ENCODE measurements at places on chromosomes 12 and 14.

DNA sequence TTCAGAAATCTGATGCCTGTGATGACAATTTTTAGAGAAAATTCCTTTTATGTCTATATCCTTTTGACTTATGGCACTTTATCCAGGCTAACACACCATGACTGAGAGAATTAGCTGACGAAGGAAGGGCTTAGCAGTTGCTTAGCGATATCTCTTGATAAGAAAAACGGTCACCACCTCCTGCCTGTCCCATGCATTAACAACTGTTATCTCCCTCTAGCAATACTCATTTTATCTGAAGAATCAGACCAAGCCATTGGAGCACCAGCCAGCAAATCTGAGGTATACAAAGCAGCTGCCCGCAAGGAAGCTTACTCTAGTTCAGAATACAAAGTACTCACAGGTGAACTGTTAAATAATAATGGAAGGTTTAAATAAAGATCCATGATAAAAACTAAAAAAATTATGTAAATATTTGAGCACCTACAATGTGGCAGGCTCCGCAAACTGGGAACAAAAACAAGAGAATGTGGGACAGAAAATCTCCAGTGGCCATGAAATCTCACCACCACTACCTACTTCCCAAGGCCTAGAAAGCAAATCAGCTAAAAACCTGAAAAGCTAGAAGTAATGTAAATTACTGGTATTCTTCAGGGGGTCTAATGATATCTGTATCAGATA, 24.3 kb downstream of the PPM1H start:
- no peak for DNase-seq

- DNase-seq = no peak
Measured at GRCh38 chr14:101708853-101709532, 52.5 kb upstream of the PPP2R5C start.

DNA sequence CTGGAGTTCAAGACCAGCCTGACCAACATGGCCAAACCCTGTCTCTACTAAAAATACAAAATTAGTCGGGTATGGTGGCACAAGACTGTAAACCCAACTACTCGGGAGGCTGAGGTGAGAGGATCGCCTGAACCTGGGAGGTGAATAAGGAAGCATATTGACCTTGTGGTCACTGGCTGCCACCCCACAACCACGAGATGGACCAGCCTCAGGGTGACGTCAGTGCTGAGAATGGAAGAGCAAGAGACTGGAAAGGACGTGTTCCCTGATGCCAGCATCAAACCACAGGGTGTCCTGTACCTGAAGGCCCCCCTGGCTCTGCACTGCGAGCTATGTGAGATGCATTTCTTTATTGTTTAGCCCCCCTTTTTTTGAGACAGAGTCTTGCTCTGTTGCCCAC, 45.9 kb upstream of the BDKRB2 start:
- no peak for DNase-seq

- DNase-seq = no peak
Measured at GRCh38 chr12:76859611-76860010, 19.2 kb downstream of the CSRP2 start.

DNA sequence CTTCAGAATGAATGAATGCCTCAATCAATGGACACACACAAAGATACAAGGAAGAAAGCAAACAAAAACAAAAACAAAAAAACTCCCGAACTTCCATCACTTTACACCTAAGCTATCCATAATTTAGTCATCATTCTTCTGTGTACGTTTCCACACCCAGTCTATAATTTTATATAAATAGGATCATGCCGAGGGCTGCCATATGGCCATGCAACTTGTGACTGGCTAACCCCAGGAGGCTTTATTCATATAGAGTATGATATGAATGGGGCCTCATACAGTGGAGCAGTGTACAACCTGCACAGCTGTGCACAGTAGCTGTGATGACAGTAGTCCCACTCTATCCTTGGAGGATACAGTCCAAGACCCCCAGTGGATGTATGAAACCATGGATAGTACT, 365.7 kb downstream of the TMEM132D start:
- DNase-seq = no peak

DNA sequence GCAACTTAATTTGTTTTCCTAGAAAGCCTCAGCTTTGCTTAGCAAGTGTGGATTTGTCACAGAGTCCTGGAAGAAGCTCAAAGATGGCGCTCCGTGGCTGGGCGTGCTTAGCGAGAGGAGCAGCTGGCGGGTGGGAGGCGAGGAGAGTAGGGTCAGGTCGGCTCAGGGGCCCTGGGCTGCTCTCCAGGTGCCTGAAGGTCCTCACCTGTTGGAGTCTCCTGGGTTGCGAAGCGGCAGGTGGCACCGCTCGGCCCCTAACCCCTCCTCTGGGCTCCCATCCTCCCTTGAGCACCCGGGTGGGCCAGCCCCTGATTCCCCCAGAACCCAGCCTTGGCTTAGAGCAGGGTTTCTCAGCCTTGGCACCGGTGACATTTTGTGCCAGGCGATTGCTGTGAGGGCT, 25.1 kb downstream of the LRTM2 start:
- no peak for DNase-seq

GRCh38 chr12:46266382-46266791, 2.5 kb downstream of the SLC38A1 start:
- DNase-seq = no peak

DNA sequence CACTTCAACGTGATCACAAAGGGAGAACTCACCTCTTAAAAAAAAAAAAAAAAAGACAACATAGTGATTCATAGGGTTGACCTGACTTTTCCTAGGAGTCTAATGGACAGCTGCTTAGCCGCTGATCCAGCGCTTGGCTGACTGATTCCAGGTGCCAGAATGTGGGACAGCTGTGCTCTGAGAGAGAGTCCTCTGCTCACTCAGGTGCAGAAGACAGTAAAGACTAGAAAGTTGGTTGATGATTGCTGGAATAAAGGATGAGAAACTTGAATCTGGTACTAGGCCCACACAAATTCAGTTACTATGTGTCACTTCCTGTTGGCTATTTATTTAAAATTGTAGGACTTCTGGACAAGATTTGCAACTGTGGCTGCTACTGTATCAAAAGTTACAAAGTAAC, 229.4 kb downstream of the CHST11 start:
- no peak for DNase-seq

DNA sequence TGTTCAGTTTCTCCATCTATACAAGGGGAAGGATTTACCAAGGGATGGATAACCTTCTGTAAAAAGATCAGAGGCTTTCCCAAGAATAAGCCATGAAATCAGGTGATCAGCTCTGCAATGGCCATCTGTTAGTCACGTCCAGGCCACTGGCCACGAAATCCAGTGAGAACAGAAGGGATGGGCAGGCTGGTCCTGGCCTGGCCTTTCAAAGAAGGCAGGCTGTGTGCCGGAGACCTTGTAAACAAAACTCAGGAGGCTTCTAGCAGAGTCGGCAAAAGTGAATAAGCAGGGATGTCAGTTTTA, 68.5 kb downstream of the RNF34 start:
- DNase-seq = no peak

GRCh38 chr12:96994900-96995299, 87.8 kb downstream of the NEDD1 start:
- no peak for DNase-seq

GRCh38 chr12:78229591-78230101, 399.0 kb downstream of the NAV3 start:
- peak; percentile 18 for DNase-seq

DNA sequence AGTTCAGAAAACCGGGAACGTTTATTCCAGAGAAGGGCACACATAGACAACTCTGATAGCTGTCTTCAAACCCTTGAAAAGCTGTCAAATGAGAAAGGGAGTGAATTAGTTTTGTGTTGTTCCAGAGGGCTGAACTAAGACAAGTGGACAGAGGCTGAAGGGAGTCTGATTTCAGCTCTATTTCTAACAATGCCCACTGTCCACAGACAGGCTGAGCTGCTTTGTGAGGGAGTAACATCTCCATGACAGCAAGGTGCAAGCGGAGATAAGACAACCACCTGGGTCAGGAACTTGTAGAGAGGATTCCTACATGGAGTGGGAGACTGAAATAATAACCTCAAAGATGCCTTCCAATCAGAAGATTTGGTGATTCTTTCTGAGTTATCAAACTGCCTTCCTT, 25.6 kb upstream of the PARP11 start:
- no peak for DNase-seq

- no peak for DNase-seq
Measured at GRCh38 chr12:81502912-81503695, 256.0 kb downstream of the PPFIA2 start.

DNA sequence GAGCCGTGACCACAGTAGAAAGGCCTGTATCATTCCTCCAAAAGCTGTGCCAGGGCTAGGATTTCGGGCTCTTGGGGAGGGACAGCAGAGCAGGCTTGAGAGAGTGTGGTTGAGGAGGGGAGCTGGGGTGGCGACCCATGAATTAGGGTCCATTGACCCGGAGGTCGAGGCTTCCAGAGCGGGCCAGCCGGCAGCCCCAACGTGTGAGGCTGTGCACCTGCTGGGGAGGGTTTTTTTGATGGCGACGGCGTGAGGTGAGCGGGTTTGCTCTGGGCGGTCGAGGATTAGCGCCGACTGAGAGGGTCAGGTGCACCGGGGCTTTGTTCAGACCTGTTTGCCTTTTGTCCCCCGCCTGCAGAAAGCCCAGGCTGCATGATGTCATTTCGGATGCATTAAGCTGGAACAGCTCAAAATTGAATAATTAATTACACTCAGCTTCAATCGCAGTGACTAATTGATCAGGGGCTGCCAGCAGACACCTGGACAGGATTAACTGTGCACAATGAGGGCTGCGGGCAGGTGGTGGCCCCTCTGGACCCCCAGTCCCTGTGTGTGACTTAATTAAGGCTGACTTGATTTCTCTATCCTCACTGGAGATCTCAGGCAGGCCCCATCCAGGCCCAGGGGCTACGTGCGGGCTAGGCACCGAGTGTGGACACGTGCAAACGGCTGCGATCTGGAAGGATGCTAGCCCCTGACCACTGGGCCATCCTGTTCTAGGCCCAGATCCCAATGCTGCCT, 42.1 kb upstream of the MEG3 start:
- DNase-seq = no peak

DNA sequence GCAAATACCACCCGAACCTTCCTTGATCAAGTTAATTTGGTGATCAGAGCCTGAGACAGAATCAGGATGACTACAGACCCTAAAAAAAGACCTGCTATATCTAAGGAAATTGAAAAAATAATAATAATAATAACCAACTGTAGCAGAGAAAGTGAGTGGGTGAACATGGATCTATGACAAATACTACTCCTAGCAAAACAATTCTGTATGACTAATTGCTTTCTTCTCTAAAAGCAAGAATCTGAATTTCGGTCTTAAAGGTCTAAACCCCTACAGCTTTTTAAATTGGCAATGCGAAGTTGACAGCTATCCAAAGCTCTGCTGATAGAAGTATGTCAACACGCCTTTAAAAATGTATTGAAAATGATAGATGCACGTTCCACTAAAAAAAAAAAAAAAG, 102.2 kb downstream of the PRKAB1 start:
- DNase-seq = no peak

GRCh38 chr12:57055824-57056223, 5.9 kb upstream of the MYO1A start:
- DNase-seq = no peak

GRCh38 chr14:104735830-104736642, 12.0 kb downstream of the ADSS1 start:
- no peak for DNase-seq

GRCh38 chr12:14923944-14924343, 14.4 kb downstream of the ERP27 start:
- no peak for DNase-seq

GRCh38 chr14:51294951-51295525, 55.0 kb downstream of the TMX1 start:
- DNase-seq = no peak

- DNase-seq = no peak
Measured at GRCh38 chr12:105280966-105281693, 45.2 kb upstream of the APPL2 start.

- DNase-seq = no peak
Measured at GRCh38 chr14:33777681-33778080, 173.2 kb downstream of the EGLN3 start.

- DNase-seq = no peak
Measured at GRCh38 chr12:59698600-59698999, 102.8 kb downstream of the SLC16A7 start.

DNA sequence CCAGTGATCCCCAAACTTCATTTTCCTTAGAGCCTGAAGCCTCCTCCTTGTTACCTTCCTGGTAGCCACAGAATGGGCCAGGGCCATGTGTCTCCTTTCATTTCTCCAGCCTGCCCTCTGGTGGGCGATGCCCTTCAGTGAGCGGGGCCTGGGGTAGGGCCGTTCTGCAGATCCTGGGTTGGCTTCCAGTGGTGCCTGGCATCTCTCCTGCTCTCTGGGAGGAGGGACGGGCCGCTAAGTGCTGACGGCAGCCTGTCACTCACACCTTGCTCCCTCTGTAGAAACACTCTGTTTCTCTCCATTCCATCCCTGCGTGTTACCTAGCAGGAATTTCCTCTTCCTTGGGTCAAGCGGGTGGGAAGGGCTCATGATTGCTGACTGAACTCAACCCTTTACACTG, 232.1 kb downstream of the CACNA1C start:
- no peak for DNase-seq

DNA sequence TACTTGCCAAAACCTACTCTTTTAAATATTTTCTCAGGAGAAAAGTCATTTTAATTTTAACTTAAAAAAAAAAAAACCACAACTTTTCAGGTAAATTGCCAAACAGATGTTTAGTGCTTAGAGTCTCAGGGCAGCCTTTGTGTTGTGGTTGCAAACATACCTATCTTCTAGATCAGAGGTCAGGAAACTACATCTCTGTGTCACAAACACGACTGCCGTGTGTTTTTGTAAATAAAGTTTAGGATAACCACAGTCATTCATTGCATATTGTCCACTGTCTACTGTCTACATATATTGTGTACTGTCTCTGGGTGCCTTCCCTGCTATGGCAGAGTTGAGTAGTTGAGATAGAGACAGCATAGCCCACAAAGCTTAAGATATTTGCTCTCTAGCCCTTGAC, 48.9 kb downstream of the DYRK2 start:
- no peak for DNase-seq

GRCh38 chr12:89183985-89184435, 168.3 kb downstream of the DUSP6 start:
- DNase-seq = no peak

DNA sequence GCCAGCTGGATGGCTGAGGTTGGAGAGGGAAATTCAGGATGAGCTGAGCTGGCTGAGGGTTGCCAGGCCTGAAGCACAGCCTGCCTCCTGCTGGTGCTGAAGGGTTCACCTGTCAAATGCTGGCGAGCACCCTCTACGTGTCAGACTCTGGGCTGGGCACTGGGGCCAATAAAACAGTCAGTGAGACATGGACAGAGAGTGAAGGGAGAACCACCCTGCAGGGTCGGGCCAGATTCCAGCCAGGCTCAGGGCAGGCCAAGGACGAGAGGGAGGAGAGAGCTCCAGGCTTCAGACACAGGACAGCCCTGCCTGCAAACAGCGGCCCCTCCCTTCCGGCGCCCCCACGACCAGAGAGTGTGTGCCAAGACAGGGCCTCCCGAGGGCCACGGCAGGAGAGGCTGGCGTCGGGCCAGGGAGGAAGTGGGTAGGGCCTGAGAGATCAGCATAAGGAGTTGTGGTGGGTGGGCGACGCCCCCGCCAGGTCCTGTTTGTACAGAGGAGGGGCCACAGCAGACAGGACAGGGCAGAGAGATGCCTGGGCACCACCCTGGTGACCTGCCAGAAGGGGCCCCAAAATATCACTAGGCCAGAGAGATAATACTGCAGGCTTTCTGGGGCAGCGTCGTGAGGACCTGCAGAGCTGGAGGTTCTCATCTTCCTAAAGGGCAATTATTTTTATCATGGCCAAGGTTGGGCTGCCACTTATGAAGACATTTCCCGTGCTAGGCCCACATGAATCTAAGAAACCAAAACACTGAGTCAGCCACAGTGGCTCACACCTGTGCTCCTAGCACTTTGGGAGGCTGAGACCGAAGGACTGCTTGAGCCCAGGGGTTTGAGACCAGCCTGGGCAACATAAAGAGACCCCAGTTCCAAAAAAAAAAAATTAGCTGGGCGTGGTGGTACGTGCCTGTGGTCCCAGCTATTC, 73.1 kb upstream of the GPR68 start:
- no peak for DNase-seq

Data from epithelial cell of prostate (primary cell).